T follicular helper cell (primary cell): ENCODE measurements at places on chromosomes 12 and 14.
A peak's percentile ranks its signal among the peaks of the same experiment; 100 is the strongest.

DNA sequence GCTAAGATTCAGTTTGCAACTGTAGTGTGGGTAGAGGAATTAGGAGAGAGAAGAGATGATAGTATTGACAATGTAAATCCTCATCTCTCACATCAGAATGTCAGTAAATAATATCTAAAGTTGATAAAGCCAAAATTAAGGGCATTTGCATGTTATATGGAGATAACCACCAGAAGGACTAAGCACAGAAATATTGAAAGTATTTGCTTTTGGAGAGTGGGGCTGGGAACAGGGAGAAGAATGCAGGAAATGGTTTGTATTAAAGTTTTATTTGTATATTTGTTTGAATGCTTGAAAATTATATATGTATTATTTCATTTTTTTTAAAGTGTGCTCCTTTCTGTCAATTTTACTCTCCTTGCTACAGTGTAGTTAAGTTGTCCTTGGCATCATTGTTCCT is 491.4 kb downstream of the APAF1 start:
- DNase-seq = no peak

GRCh38 chr12:16168078-16168477 is 109.4 kb downstream of the SLC15A5 start:
- DNase-seq = no peak

- no peak for DNase-seq
Measured at GRCh38 chr14:104799244-104800014, 1.5 kb upstream of the ZBTB42 start.

DNA sequence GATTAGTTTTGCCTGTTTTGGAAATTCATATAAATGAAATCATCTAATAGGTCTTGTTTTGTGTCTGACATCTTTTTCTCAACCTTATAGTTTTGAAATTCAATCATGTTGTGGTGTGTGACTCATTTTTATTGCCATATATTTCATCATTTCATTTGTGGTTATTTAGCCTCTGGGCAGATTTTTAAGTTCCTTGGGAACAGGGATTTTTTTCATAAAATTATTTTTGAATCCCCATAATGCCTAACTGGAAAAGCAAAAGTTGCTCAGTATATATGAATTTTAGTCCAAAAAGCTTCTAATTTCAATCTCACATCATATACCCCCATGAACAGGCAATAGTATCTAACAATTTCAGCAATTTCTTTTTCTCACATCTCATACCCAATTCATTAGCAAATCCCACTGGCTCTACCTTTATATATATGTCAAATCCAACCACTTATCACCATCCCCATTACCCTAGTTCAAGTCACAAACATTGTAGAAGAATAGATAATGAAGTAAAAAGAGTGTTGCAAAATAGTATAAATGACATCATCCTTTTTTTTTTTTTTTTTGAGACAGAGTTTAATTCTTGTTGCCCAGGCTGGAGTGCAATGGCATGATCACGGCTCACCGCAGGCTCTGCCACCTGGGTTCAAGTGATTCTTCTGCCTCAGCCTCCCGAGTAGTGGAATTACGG is 2.6 kb upstream of the OR6J1 start:
- DNase-seq = no peak

GRCh38 chr12:50609292-50609874 is 104.6 kb downstream of the DIP2B start:
- no peak for DNase-seq

DNA sequence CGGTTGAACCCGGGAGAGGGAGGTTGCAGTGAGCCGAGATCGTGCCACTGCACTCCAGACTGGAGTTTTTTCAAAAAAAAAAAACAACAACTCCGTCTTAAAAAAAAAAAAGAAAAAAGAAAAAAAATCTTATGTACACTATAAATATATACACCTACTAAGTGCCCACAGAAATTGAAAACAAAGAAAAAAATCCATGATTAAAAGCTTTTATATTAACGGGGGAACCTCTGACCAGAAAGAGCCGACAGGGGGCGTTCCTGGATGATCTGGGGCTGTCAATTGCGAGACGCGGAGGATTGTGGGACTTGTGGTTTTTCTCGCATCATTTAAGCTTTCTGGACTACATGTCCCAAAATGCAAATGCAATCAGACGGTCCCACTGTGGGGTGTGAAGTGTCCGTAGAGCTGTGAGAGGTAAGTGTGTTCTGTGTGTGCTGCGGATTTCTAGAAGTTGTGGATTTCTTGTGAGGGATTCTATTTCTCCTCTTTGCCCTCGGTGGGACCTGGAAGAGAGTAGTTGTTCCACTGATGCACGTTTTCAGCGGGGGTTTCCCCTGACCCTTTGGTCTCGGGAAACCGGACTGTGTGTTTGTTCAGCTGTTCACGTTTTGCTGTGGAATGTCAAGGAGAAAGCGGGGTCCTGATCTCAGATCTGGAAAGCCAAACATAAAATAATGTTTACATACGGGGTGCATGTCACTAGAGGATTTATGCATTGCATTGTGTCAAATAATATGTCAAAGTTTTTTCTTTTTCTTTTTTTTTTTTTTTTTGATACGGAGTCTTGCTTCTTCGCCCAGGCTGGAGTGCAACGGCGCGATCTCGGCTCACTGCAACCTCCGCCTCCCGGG is at the start of gene SIRT4:
Gene SIRT4, plus strand, starts transcription at position 360 of the 854 bp plus-strand sequence. CDS start 1,241 bp downstream, outside the sequence.
- peak; percentile 86 for DNase-seq

DNA sequence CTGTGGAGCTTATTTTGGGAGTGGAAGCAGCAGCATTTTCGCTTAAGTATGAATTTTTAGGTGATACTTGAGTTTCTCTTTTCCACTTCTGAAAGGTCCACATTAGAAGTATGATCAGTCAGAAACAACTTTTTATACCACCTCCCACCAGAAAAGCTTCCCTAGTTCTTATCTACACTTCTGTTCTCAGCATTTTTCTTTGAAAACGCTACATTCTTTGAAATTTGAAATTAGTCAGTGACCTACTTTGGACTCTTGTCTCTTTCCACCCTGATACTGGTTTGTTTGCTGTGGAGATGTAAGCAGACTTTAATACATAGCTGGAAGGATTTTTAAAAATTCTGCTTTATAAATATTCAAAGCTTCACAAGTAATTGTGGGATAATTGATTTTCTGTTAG is 22.2 kb downstream of the PCBP2 start:
- DNase-seq = no peak
